Neural progenitor cell (in vitro differentiated cells): ENCODE measurements at places on chromosomes 16 and 17.

DNA sequence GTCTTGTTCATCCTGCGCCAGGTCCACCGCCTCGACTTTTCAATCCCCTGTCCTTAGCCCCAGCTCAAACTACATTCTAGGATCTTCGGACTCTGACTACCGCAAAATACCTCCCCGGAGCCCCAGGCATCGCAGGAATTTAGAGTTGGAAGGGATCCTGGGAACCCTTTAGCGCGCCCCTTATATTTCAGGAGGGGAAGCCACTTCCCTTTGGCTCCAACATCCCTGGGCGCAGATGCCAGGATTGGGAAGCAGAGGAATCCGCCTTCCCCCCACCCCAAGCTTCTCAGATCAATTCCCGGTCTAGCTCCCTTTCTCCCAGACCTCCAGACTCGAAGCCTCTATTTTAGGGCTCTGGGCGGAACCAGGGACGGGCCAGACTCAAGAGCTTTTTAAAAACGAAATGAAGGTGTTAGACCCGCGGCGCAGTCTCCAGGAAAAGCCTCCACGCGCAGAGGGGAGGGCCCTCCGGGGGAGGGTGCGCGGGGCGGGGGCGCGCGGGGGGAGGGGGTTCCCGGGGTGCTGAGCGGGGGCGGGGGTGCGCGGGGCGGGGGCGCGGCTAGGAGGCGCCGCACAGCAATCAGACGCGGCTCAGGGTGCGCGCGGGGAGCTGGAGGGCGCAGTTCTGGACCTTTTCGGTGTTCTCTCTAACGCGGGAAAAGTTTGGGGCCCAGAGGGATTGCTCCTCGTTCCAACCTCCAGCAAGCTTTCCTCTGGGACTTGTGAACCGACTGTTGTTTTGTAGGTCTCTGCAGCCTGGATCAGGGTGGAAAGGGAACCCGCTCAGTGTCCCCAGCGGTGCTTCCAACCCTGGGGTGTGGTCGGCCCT is 1.6 kb downstream of the AHSP start:
- H3K36me3 ChIP-seq: no peaks in the 10 kb centered on the region
- H3K4me3 ChIP-seq: peak overlapping the region; percentile 58
- peaks cover 8% of the 10 kb centered on the region for H3K4me1 ChIP-seq
- DNase-seq: peak; percentile 49
- peaks cover 52% of the 10 kb centered on the region for H3K27me3 ChIP-seq

DNA sequence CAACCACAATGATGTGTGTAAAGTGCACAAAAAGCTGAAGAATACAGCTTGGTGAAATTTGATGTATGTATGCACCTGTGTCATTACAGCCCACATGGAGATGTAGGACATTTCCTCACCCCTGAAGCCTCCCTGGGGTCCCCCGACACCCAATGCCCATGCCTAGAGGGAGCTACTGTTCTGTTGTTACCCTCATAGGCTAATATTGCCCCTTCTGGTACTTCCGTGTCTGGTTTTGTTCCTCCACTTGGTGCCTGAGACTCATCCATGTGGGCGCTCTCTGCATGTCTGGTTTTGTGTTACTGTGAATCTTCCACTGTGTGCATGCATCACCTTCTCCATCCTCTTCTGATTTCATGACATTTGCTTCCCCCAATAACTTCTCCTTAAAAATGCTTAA is 18.6 kb downstream of the TNFRSF13B start:
- H3K4me1 ChIP-seq: no peaks in the 10 kb centered on the region
- H3K27ac ChIP-seq: no peak overlapping the region
- no peaks in the 10 kb centered on the region for H3K36me3 ChIP-seq
- DNase-seq: no peak

DNA sequence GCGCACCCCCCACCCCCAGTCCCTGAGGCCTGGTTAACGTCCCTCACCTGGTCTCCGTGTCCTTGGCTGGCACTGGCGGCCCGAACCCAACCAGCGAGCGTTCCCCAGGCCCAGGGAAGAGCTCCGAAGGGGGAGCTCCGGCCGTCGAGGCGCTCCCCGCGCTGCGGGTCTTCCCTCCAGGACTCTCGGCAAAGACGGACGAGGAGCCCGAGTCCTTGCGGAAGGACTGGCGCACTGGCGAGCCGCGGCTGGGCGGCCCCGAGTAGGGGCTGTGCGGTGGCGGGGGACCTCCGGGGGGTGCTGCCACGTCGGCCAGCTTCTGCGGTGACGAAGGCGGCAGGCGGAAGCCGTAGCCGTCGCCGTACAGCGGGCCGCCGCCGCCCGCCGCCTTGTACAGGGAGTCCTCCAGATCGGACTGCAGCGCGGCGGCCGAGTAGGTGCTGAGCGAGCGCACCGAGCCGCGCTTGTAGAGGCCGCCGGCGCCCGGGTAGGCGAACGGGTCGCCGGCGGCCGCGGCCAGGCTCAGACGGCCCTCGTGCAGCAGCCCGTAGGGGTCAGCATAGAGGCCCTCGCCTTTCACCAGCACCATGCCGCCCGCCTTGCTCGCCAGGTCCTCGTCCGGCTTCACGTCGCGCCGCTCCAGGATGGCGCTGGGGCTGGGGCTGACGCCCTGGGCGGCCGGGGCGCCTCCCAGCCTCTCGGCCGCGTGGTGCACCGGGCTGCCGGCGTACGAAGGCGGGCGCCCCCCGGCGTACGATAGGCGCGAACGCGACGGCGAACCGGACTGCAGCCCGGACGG is 44.1 kb downstream of the SRCIN1 start:
- H3K36me3 ChIP-seq: no peaks in the 10 kb centered on the region
- DNase-seq: peak; percentile 83
- no peak overlapping the region for H3K4me3 ChIP-seq
- no peak overlapping the region for H3K27ac ChIP-seq
- peaks cover 84% of the 10 kb centered on the region for H3K27me3 ChIP-seq

DNA sequence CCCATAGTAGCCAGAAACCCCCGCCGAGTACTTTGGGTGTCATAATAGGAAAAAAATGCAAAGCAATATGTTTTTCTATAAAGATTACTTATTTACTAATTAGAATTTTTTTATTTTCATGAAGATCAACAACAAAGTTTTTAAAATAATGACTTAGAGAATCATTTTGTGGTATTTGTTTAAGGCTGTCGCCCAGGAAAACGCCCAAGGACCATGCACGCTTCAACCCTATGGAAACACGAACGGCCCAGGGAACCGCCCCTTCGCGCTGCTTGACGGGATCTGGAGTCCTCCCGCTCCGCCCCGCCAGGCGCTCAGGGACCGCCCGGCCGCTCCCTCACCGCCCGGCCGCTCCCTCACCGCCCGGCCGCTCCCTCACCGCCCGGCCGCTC is 408 bp upstream of the KPNA2 start:
- no peaks in the 10 kb centered on the region for H3K27me3 ChIP-seq
- peaks cover 3% of the 10 kb centered on the region for H3K36me3 ChIP-seq
- H3K4me1 ChIP-seq: peaks cover 32% of the 10 kb centered on the region
- no peak overlapping the region for H3K27ac ChIP-seq
- peak overlapping the region; percentile 36 for H3K4me3 ChIP-seq

DNA sequence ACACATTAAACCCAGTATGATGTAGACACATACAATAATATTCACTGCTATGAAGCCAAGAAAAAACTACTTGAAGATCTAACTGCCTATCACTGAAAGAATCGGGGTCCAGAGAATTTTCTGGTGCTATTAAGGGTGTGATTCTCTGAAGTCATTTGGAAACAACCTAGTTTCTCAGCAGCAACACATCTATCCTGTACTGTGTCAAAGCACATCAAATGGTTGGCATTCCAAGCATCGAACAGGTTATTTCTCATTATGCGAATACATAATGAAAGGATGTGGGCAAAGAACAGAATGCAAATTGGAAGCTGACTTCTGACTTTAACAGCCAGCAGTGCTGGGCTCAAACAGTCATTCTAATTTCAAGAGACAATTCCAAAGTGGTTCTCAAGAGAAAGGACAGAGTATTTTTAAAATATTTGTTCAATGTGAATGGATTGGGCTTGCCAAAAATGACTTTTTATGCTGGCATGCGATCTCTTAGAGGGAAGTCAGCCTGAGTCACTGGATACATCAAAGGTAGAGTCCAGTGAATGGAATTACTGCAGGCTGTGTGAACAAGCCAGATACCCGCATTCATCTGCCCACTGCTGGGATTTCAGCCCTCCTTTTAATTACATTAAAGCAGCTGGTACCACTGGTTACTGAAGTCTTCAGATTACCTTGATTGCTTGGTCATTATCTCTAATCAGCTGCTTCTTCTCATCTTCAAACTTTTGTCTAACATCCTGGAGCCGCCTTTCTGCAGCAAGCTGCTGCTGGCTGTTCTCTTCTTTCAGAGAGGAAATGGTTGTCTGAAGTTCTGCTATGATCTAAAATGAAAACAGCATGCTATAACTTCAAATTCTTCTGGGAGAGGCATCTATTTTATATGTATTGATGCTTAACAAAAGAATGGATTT is 181.2 kb upstream of the AXIN2 start:
- H3K36me3 ChIP-seq: no peaks in the 10 kb centered on the region
- H3K27ac ChIP-seq: no peak overlapping the region
- H3K27me3 ChIP-seq: no peaks in the 10 kb centered on the region
- H3K4me1 ChIP-seq: peaks cover 18% of the 10 kb centered on the region

GRCh38 chr16:89764711-89765201 is 43.4 kb downstream of the ZNF276 start:
- no peak overlapping the region for H3K27ac ChIP-seq
- H3K27me3 ChIP-seq: no peaks in the 10 kb centered on the region
- no peak overlapping the region for H3K4me3 ChIP-seq
- no peaks in the 10 kb centered on the region for H3K4me1 ChIP-seq
- no peak for DNase-seq

GRCh38 chr16:4830408-4830807 is 16.7 kb downstream of the GLYR1 start:
- H3K27me3 ChIP-seq: no peaks in the 10 kb centered on the region
- peaks cover under 1% of the 10 kb centered on the region for H3K4me1 ChIP-seq
- H3K27ac ChIP-seq: no peak overlapping the region
- DNase-seq: no peak
- H3K36me3 ChIP-seq: peaks cover 10% of the 10 kb centered on the region

DNA sequence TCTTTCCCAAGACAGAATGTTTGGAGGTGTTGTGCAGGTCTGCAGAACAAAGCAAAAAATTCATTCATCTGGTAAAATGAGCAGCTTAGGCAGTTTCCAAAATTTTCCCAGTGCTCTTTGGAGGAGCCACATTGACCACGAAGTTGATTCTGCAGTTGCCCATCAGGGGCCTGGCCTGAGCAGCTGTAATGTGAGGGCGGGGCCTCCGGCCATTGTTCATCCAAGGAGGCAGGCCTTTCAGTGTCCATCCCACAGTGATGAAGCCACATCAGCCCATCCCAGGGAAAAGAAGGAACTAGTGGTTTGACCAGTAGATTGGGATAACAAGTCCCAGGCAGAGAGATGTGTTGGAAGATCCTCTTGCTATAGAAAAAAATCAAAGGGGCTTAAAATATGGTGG is 10.1 kb downstream of the UBFD1 start:
- H3K4me3 ChIP-seq: no peak overlapping the region
- H3K27me3 ChIP-seq: no peaks in the 10 kb centered on the region
- H3K36me3 ChIP-seq: peaks cover 4% of the 10 kb centered on the region
- DNase-seq: no peak
- no peak overlapping the region for H3K27ac ChIP-seq

DNA sequence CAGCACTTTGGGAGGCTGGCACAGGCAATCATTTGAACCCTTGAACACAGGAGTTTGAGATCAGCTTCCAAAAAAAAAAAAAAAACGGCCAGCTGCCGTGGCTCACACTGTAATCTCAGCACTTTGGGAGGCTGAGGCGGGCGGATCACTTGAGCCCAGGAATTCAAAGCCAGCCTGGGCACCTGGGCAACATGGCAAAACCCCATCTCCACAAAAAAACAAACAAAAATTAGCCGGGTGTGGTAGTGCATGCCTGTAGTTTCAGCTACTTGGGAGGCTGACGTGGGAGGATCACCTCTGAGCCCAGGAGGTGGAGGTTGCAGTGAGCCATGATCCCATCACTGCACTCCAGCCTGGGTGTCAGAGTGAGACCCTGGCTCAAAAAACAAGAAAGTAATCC is 39.0 kb downstream of the GRB2 start:
- H3K27ac ChIP-seq: no peak overlapping the region
- no peaks in the 10 kb centered on the region for H3K27me3 ChIP-seq
- peaks cover 30% of the 10 kb centered on the region for H3K4me1 ChIP-seq
- H3K4me3 ChIP-seq: no peak overlapping the region

DNA sequence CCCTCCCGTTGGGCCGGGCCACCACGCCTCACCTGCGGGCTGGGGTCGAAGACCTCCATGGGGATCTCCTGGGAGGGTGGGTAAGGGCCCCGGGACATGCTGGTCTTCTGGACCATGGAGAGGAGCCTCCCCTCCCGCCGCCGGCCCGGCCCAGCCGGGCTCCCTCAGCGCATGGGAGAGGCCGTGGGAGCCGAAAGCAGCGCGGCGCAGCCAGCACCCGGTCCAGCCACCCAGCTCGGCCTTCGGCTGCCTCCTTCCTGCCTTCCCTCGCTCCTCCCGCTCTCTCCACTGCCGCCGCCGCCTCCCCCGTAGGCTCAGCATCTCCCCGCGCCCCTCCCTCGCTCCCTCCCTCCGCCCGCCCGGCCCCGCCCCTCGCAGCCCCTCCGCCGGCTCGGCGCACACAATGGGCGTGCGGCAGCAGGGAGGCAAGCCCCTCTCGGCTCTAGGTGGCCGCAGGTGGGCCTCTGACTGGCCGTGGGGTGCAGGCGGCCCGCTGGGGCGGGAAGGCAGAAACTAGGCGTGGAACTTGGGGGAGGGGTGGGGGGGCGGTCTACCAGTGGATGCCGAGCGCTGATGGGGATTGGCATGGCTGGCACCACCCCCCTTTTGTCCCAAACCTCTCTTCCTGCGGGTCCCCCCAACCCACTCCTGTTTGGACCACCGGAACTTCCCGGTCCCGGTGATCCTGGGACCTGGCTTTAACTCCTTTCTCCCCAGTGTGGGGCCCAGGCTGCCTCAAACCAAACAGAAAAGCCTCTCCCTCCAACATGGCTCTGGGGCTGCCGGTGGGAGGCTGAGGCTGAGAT is at the start of gene CACNB1:
Gene CACNB1 (minus strand): TSS at position 290 of the 806 bp plus-strand sequence. CDS start 174 bp downstream, at position 116.
- H3K27me3 ChIP-seq: no peaks in the 10 kb centered on the region
- H3K36me3 ChIP-seq: peaks cover 10% of the 10 kb centered on the region
- no peak within 1 kb of the TSS for H3K27ac ChIP-seq

GRCh38 chr17:7133916-7134315 is 19.3 kb upstream of the ASGR2 start:
- DNase-seq: peak; percentile 40
- H3K4me1 ChIP-seq: peaks cover 29% of the 10 kb centered on the region
- peaks cover 41% of the 10 kb centered on the region for H3K27me3 ChIP-seq
- peak overlapping the region; percentile 27 for H3K4me3 ChIP-seq

DNA sequence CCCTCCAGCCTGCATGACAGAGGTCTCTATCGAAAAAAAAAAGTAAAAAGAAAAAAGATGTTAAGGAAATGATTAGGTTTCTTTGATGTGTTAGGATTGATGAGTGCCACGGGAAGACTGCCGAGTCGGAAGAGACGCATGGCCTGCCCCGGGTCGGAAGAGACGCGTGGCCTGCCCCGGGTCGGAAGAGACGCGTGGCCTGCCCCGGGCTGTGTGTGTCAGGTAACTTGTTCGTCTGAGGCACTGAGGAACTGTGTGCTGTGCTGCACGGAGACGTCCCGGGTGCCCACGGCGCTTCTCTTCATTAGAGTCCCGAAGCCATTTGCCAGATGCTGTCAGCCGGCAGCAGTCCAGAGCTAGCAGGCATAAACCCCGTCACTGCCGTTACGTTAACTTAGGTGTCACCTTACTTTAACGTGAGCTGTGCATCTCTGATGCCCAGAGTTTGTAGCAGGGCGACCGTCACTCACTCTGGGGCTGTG is 40.5 kb upstream of the FASN start:
- H3K36me3 ChIP-seq: no peaks in the 10 kb centered on the region
- H3K4me1 ChIP-seq: no peaks in the 10 kb centered on the region
- H3K27me3 ChIP-seq: no peaks in the 10 kb centered on the region
- no peak overlapping the region for H3K4me3 ChIP-seq
- DNase-seq: no peak
- H3K27ac ChIP-seq: no peak overlapping the region
